ENCODE measurements at places on chromosomes 16 and 17.

GRCh38 chr16:85736921-85737320 is 14.0 kb downstream of the C16orf74 start:
- DNase-seq: no peak

DNA sequence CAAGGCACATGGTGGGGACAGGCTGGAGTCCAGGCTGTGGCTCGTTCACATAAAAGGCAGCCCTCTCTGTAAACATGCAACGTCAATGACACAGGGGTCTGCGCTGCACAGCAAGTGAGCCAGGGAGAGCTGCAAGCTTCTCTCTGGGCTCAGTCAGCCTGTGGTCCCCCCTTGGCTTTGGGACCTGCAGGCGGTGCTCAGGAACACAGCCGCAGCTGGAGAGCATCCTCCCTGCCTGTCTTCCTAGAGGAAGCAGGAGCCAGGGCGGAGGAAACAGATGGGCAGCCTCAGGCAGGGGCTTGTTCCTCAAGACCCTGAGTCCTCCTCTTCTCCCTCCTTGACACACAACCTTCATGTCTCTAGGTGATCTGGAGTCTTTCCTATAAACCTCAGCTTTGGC is 228.0 kb downstream of the C16orf78 start:
- DNase-seq: no peak

- DNase-seq: no peak
These were observed 39.8 kb upstream of the ANKFN1 start for GRCh38 chr17:56113486-56113885.

DNA sequence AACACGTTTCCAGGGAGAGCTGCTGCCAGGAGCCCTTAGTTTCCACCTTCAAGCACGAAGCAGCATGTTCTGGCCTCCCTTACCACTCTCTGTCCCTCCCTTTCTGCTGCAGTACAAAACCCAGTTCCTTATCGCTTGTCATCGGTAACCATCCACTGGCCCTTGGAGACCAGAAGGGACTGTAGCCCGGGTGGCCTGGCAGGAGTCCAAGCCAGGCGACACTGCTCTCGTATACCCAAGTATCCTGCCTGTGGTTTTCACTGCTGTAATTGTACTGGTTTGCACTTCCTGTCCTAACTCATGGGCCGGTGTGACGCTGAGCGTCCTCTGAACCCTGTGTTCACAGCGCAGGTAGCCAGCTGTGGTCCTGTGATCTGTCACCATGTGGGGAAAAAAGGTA is 81.1 kb downstream of the MAF start:
- DNase-seq: no peak

- DNase-seq: no peak
These were observed 3.0 kb downstream of the IL32 start for GRCh38 chr16:3068487-3068886.

DNA sequence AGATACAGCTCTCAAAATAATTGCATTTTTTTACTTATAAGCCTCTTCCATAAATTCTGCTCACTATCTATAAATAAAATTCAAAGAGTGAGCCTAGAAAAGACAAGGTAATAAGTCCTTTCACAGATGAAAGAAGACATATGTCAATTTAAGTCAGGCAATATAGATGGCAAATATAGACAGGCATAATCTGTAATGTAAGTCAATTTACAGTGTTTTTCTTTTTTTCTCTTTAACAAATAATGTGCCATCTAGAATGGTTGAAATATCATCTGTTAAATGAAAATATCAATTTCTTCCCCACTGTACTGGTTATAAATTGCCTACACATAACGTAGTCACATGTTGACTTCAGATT is 1409.2 kb upstream of the GOT2 start:
- DNase-seq: no peak

All from NCI-H2081 treated with DMSO at 0.1 percent for 48 hours (cell line).